ENCODE measurements at places on chromosomes 4 and X.
A peak's percentile ranks its signal among the peaks of the same experiment; 100 is the strongest.

GRCh38 chrX:133380711-133381619, 34.3 kb downstream of the GPC4 start:
- DNase-seq: no peak

DNA sequence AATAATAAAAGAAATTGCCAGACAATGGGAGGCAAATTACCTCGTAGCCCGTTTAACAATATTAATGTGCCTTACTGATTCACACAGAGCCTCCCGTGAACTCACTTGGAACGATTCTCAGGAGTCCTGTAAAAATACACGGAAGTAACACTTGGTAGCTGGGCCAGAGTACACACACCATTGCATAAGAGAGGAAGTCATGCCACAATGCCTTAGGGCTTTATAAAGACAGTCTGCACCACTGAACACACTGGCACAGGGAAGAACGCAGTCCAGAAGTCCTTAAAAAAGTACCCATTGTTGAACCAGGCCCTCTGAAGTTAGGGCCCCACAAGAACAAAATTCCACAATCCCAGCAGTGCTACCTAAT, 15.1 kb downstream of the SLC2A9 start:
- no peak for DNase-seq

GRCh38 chr4:52870225-52870624, 8.1 kb downstream of the RASL11B start:
- no peak for DNase-seq

DNA sequence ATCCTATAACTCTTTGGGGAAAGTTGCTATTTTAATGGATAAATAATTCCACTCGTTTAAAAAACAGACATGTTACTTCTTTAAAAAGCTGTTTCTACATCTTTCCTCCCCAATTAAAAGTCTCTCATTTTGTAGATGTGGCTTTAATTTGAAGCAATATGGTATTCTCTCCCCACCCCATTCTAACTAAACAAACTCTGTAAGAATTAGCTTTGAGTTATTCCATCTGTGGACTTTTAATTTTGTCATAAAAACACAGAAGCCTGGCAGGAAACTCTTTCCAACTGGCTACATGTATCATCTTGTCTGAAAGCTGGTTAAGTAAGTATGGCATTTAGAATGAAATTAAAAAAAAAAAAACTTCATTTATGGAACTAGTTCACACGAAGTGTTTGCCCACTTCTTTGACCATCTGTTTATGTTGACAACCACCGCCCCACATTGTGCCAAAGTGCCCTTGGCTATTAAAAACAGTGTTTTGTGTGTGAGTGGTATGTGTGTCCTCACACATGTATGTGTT, 140.3 kb downstream of the NAA11 start:
- no peak for DNase-seq

GRCh38 chr4:47160095-47160494, 128.7 kb downstream of the GABRB1 start:
- DNase-seq: no peak

GRCh38 chr4:125849869-125850268, 535.1 kb downstream of the FAT4 start:
- DNase-seq: no peak

DNA sequence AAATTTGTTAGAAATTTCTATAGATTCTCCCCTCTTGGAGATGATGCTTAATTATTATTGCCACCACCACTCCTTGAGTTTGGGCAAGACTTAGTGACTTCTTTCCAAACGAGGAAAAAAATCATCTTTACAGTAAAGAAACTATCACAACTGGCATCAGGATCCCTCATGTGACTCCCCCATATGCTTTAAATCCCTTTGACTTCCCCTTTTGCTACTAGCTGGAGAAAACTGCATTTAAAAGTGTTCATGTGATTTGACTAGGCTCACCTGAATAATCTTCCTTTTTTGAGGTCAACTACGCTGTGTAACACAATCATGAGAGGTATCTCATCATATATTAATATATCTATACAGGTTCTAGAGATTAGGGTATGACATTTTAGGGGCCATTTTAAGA, 30.3 kb upstream of the ENOX2 start:
- DNase-seq: no peak

DNA sequence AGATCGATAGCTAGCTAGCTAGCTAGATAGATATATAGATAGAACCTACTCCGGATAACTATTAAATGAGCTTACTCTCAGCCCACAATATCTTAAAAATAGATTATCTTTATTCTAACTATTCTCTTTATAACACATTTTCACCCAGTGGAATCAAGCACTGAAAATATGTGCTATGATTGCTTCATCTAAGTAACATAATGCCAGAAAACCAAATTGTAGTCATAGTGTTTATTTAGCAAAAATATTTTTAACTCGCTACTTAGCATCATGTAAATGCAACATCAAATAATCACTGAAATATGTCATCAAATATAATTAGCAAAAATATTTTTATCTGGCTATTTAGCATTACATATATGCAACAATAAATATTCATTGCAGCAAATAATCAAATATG, 1.5 kb downstream of the TMEM156 start:
- no peak for DNase-seq

GRCh38 chr4:112813790-112814189, 176.8 kb downstream of the LARP7 start:
- DNase-seq: no peak

DNA sequence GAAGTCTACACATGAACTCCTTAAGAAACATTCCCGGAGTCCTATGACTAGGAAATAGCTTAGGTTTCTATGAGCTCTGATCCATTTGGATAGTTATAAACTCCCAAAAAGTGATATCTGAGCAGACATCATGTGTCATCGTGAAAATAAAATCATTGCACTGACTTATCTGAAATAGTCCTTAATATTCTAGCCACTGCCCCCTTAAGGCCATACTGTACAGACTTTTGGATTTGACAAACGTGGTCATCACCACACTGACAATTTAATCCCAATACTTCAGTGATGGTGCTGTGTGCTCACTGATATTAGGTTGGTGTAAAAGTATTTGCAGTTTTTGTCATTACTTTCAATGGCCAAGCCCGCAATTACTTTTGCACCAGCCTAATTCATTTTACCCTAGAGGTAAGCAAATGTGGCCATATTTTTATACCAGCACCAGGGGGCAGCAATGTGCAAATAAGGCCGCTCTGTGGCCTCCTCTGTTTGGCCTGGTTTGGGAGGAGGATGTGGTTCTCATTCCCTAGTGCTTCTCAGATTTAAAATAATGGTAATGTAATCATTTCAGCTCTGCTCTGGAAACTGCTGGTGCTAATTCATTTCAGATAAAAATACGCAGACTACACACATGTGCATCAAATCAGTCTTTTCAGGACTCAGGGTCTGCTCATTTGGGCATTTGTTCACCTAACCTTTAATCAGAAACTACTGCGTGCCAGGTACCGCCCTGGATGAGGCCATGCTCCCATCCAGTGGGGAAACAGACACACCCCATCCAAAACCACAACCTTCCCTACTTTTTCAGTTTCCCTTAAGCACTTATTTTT, 196.4 kb upstream of the C1QTNF7 start:
- peak; percentile 42 for DNase-seq

DNA sequence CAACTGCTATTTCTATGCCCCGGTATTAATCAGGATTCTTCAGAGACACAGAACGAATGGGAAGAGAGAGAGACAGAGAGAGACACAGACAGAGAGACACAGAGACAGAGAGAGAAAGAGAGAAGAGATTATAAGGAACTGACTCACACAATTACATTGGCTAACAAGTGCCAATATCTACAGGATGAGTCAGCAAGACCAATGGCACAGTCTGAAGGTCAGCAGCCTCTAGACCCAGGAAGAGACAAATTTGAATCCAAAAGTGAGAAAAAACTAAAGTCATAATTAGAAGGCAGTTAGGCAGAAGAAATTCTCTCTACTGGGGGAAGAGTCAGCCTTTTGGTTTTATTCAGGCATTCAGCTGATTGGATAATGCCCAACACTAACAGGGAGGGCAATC, 187.3 kb downstream of the MAB21L2 start:
- DNase-seq: no peak

- DNase-seq: no peak
Observed at GRCh38 chr4:25172961-25173915, 13.0 kb upstream of the SEPSECS start.

DNA sequence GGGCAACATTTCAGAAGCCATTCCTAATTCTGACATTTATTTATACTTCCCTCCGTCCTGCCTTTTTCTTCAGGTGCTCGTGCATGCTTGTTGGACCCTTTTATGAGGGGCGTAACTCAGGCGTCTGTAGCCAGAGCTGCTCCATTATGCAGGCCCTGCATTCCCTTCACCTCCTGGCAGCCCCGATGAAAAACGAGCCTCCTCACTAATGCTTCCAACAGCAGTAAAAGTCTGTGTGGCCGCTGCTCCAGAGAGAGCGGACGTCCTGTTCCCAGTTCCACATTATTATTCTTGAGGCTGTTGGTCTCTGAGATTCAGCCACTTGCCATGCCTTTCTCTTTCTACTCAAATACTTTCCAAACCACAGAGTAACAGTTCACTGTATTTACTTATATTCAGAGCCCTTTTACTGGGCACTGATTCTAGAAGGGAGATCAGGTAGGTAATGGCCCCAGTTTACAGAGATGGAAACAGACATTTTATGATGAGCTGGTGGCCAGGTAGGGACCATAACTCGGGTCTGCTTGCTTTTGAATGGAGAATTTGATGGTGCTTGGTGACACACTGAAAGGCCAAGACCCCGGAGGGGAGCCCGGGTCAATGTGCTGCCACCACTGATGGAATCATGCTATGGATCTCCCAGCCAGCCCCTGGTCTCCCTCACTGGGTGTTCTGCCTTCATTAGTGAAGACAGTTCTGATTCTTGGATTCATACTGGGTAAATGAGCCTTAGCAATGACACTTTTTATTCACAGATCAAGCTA, 101.0 kb downstream of the GATB start:
- DNase-seq: no peak

GRCh38 chr4:48270951-48271473, 1.4 kb upstream of the TEC start:
- DNase-seq: no peak

All from stimulated activated CD4-positive, alpha-beta T cell treated with anti-CD3 and anti-CD28 coated beads, Interleukin-15, amount 100 ng/mL, for 1 hour (primary cell).